ENCODE measurements at places on chromosomes 2 and 18.

- DNase-seq, result no peak
These were observed 1.2 kb downstream of the SLC35F5 start for GRCh38 chr2:113755035-113755834.

GRCh38 chr2:238695538-238695937 is 152.3 kb upstream of the TWIST2 start:
- DNase-seq, result no peak

- DNase-seq, result no peak
These were observed 23.0 kb downstream of the DBI start for GRCh38 chr2:119389615-119390306.

DNA sequence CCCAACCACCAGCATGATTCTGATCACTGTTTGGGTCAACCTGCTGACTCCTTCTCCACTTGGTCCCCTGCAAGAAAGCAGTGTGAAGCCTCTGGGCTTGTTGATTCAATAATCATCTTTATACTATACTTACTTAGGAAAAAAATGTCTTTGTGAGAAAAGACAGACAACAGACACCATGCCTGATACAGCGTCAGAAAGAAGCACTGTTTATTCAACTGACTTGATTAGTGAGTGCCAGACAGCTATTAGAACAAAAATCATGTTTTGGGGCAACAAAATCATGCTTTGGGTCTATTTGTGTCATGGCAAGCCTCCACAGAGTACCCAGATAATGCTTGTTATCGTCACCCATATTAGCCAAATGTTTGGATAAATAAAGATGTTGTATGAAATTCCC is 58.7 kb upstream of the ATL2 start:
- DNase-seq, result no peak

GRCh38 chr2:178731300-178731699 is 75.9 kb downstream of the TTN start:
- no peak for DNase-seq

GRCh38 chr2:227320305-227321094 is 4.6 kb upstream of the MFF start:
- DNase-seq, result peak; percentile 92

DNA sequence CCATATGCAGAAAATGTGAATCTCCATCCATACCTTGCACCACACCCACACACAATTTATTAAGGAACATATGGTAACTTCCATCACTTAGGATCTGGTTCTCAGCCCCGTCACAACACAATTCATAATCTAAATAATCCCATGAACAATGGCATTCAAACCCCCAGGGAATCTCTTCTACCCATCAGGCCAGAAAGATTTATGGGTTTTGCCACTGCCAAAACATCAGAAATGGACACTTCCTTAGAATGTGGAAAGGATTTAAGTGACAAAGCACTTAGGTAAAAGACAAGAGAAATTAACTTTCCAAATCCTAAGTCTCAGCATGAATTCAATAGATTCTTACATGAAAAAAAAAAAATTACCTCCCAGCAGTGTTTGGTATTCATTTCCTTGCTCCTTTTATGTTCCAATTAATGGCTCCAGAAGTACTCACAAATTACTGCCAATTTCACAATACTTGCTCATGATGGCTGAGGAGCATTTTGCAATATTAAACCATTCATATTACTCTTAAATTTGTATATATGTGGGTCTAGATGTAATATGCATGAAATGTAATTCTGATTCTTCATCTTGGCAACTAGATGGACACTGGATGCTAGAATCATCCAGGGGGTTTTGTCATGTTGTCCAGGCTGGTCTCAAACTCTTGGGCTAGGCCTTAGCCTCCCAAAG is 56.5 kb upstream of the TMEM247 start:
- no peak for DNase-seq

DNA sequence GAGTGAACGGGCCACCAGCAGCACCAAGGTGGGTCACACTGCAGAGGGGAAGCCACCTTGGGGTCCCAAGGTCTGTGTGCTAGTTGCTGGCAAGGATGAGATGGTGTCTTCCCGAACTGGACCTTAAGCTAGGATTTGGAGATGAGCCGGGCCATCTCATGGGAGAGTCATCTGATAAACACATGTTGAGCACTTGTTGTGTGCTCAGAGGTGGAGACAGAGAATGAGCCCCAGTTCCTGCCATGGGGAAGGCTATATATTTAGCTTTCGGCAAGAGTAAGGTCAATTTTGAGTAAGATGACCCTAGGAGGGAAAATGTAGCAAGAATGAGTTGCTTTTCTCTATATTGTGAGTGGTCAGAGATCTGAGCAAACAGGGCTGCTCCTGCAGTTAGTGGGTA is 41.4 kb upstream of the RPL31 start:
- DNase-seq, result no peak

- no peak for DNase-seq
These were observed 43.2 kb upstream of the YWHAQ start for GRCh38 chr2:9673914-9674481.

DNA sequence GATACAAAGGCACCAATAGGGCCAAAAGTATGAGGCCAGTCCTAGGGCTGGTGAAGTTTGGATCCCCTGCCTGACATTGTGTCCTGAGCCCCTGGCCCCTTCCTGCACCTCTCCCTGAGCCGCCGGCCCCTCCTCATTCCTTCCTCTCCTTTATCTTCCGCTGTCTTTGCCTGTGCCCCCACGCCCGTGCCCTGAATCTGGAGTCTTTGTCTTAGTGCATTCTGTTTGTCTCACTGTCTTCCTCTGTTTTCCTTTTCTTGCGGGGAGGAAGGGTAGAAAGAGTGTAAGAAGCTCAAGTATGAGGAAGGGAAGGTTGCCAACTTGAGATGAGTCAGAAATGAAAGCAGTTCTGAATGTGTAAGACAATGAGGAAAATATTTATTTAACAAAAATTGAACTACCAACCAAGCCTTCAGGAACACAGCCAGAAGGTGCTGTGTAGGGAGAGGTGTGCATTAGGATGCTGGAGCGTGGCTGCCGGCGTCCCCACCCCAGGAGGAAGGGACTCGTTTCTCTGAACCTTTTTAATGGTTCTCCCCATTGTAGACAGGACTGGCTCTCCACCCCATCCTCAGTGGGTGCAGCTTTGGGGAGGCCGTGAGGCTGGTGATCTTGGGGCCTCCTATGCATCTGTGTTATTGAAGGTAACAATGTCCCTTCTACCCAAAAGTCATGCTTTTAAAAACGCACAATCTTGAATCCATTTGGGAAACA is 133.1 kb downstream of the NEDD4L start:
- DNase-seq, result no peak

- no peak for DNase-seq
These were observed 66.7 kb downstream of the FECH start for GRCh38 chr18:57519668-57520424.

DNA sequence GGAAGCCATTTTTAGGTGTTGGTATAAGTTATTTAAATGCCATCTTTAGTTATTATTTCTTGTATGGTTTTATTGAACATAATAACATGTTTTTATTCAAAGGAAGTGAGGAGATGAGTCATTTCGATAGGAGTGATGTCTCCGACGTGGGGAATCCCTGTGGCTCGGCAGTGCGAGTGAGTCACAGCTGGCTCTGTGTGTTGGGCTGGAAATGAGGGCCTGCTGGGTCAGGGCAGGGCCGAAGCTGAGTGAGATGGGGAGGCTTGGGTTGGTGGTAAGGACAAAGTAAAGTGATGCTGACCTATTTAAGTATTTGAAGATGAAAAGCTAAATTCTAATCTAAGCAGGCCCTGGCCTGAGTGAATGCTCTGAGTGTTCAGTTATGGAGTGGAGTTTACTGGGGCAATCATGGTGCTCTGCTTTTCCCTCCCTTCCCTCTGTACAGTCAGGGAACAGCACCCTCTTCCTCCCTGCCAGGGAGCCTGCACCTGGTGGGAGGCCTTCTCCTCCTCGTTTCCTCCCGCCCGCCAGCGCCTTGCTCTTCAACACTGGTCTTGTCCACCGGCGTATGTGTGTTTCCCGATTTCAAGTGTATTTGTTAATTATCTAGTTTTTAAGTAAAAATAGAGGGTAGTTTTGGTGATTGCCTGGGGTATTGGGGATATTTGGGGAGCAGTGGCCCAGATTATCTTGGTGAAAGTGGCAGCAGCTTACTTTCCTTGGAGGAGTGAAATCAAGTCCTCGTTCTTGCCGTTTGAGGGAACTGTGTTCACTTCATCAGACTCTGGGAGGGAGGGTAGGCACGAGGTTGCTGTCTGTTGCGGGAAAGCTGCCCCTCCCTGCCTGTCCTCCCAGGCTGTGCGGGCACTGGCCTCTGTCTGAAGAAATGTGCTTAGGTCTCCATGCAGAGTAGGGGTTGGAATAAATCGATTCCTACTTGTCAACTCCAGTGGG is 157.0 kb downstream of the LDLRAD4 start:
- DNase-seq, result no peak

- DNase-seq, result no peak
These were observed 263.7 kb downstream of the ATAD2B start for GRCh38 chr2:23662941-23663920.

- DNase-seq, result no peak
These were observed 43.2 kb upstream of the SESTD1 start for GRCh38 chr2:179307616-179308371.

DNA sequence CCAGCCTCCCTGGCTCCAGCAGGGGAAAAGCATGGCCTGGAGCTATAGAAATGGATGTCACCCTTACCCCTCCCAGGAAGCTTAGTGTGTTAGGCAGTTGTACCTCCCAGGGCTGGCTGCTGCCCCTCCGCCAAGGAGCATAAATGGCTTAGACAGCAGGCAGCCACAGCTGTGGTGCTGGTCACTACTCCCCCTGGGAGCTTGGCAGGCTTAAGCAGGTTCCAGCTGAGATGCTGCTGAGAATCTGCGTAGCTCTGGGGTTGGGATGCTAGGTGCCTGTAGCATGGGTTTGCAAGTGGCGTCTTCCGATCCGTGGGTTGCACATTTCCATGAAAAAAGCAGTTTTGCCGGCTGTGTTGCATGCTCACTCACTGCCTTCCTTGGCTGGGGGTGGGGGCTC is 369.7 kb downstream of the CTNNA2 start:
- no peak for DNase-seq

- no peak for DNase-seq
These were observed 16.1 kb upstream of the ACVR1C start for GRCh38 chr2:157644776-157645175.

GRCh38 chr2:174335254-174335987 is 667 bp downstream of the SP9 start:
- DNase-seq, result no peak

- DNase-seq, result peak; percentile 91
These were observed at the start of gene MXD1 for GRCh38 chr2:69914950-69915945. Gene MXD1 (plus strand): TSS chr2:69915109. CDS start chr2:69915331, 222 bp downstream.

- no peak for DNase-seq
These were observed 995.1 kb upstream of the DDX18 start for GRCh38 chr2:116819355-116819754.

DNA sequence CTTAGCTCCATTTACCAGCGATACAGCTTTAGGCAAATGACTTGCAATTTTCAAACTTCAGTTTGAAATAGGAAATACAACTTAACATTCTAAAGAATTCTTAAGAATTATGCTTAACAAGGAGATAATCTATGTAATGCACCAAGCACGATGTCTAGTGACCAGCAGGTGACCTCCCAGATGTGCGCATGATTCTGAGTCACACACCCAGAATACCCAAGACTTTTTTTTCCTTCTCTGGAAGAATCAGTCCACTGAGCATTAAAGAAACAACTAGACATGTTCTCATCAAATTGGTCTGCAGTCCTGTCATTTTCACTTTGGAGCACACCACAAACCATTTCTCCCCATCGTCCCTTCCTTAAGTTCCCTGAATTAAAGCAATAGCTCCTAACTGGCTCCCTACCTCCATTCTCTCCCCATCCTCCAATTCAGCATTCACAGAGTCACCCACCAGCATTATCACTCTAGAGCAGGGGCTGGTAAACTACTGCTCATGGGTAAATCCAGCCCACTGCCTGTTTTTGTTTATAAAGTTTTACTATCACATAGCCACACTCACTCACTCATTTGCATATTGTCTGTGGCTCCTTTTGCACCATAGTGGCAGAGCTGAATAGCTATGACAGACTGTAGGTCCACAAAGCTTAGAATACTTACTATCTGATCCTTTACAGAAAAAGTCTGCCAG is 13.2 kb downstream of the EVA1A start:
- DNase-seq, result no peak

GRCh38 chr18:22830511-22830910 is 102.6 kb upstream of the RBBP8 start:
- DNase-seq, result no peak

DNA sequence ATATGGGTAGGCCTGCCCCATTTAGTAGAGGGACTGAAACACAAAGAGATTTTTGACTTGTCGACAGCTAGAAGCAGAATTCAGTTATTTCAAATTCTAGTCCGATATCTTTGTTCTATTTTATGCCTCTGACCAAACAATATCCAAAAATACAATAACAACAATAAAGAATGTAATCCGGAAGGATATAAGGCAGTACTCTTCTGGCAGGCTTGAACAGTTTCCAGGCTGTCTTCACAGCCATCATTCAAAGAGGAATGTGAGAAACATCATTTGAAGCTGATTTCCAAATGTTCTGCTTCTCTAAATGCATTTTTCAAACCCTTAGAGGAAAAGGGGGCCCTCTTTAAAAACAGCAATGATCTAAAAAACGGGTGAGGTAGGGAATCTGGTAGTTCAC is 36.7 kb upstream of the SPTBN1 start:
- no peak for DNase-seq

DNA sequence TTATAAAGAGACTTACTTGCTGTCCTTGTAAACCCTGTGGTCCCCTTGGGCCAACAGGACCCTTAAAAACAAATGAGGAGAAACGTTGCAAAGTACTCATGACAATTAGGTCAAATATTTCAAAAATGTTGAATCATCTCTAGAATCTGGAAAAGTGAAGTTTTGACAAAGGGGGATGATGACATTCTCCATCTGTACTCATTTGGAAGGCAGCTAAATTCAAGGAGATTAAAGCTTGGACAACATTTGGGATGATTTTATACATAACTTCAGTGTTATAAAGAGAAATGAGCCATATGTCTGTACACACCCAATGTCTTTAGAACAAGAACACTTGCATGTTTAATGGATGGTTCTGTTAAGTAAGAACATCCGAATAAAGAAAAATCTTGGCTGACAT is 92.9 kb downstream of the COL5A2 start:
- DNase-seq, result no peak

GRCh38 chr2:55141572-55142413 is 90.3 kb downstream of the CLHC1 start:
- DNase-seq, result no peak

DNA sequence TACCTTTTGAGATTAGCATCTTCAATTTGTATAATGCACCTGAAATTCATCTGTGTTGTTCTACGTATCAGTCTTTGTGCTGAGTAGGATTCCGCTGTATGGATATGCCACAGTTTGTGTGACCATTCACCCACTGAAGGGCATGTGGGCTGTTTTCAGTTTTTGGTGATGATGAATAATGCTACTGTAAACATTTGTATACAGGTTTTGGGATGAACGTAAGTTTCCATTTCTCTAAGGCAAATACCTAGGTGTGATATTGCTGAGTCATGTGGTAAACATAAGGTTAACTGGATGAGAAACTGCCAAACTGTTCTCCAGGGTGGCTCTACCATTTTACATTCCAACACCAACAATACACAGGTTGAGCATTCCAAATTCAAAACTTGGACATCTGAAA is 35.1 kb downstream of the CABYR start:
- DNase-seq, result no peak

DNA sequence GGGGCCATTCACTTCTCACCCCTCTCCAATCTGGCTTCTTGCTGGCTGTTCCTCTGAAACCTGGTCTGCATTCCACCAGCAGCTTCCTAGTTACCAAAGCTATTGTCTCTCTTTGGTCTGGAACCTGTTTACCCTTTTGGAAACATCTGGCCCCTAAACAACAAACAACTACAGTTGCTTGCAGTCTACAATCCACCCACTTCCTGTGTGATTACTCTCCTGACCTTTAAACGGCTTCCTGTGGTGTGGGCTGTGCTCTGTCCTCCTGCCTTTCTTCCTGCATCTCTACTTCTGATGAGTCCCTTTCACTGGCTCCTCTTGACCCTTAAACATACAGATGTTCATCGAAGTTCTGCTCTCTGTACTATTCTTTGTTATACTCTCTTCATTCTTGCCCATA is 303.8 kb downstream of the TDRD15 start:
- no peak for DNase-seq
